ENCODE measurements at places on chromosomes 11 and 22.

DNA sequence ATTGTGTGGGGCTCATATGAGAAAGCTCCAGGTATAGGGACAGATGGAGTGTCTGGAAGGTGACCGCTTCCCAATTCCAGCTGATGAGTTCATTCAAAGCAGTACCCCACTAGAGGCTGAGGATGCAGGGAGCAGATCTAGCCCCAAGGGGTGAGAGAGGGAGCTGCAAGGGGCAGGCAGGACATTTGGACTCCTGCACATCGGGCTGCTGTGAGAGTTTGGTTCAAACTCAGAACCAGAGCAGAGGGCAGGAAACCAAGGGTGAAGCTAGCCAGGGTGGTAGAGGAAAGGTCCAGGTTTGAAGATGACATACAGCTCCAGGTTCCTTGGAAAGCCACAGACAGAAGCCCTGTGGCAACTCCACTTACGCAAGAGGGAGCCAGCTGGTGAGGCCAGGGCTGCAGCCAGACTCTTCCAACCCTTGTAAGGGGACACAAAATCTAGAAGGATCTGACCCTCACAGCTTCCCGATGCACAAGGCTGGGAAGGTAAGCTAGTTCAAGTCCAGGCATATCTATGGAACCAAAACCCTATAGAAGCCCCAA lies 1.9 kb downstream of the CSNK2A3 start:
- DNase-seq: no peak

DNA sequence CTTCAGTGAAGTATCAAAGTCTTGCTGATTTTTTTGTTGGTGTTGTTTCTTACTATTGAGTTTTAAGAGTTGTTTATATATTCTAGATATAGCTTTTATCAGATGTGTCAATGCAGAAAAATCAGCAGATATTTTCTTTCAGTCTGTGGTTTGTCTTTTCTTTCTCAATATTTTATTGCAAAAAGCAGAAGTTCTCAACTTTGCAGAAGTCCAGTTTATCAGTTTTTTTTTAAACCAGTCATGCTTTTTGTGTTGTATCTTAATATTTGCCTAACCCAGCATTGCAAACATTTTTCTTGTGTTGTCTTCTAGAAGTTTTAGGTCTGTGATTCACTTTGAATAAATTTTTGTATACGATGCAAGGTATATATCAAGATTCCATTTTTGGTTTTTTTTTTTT lies 7.0 kb downstream of the ASRGL1 start:
- no peak for DNase-seq

GRCh38 chr11:111483431-111483830 lies 28.8 kb downstream of the BTG4 start:
- no peak for DNase-seq

DNA sequence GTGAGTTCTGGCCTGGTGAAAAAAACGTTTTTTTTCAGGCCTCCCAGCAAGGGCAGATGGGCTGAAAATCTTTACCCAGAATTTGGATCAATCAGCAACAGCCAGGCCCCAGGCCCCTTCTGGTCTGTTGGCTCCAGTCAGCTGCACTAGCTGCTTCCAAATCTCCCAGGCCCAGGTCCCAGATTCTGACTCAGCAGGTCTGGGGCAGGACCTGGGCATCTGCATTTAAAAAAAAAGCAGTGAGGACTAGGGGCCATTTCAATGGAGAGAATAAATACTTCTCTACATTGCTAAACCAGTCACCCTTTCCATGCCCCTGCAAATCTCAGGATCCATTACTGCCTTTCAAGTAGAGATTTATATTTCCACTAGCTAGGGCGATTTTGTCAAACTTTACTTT lies 4.3 kb downstream of the SLC15A3 start:
- DNase-seq: no peak

GRCh38 chr11:76315182-76315853 lies 65.6 kb downstream of the THAP12 start:
- DNase-seq: no peak

DNA sequence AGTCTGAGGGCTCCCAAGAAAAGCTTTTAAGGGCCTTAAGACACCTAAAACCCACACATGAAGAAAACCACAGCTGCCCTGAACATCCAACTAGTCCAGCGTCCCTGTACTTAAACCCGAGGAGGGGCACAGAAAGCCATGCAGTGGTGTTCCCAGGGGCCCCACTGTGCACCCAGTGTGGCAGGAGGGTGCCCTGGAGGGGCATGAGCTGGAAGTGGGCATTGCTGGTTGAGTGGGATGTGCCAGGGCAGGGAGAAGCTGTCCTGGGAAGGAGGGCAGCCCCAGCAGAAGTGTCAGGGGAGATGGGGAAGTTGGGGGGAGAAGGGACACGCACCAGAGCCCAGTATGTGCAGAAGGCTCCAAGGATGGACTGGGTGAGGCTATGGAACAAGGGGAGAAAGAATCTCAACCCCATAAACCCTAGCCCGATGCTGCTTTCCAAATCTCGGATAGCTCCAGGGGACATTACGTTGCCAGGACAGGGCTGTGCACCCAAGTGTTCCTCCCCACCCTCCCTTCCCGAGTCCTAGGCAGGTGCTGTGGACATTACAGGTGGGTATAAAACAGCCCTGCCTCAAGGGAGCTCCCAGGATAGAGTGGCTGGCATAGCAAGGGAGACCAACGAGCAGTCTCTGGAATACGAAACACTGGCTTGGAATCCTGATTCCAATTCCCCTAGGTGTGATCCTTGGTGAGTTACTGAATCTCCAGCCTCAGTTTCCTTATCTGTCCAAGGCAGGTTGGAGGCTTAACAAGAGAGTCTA lies 44.2 kb downstream of the SHANK2 start:
- no peak for DNase-seq

GRCh38 chr11:106091480-106092123 lies 14.1 kb downstream of the AASDHPPT start:
- no peak for DNase-seq

All from esophagus squamous epithelium (tissue), 5 donors.